ENCODE measurements at places on chromosomes 1 and 21.

DNA sequence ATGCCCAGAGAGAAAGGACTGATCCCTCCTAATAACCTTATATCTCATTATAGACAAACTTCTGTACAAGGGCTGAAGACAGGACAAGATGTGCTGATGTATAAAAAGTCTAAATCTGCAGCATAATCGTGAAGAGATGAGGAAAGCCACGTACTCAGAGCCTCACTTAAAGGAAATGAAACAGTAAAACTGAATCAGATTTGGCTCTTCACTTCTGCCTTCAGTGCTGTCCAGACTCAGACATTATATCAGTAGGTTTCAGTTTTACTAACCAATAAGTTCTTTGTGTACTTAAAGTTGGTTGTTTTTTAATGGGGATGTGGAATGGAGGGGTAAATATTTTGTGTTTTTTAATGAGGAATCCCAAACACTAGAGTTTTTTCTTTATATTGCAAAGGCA is 45.3 kb upstream of the RGS1 start:
- DNase-seq, result no peak

DNA sequence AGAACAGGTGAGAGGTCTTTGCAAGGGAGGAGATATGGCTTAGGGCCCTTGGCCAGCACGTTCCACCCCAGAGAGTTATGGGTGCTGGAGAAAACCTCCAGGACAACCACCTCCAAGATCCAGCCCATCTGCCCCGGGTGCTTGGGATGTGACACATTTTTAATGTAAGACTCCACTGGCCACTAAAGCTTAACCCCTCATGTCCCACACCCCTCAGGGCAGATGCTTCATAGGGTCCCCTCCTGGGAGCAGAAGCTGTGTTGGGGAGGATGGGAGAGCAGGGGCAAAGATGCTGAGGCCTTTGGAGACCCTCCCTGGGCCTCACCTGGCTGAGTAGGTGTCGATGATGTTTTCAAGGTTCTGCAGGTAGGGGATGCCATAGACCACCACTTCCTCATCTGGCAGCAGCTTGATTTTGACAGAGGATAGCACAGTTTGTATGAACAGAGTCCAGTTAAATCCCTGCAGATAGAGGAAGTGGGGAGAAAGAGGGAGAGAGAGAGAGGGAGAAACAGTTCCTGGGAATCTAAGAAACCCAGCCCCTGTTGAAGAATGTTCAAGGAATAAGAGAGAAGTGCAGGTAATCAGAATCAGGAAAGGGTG is 11.9 kb downstream of the PRXL2B start:
- no peak for DNase-seq

DNA sequence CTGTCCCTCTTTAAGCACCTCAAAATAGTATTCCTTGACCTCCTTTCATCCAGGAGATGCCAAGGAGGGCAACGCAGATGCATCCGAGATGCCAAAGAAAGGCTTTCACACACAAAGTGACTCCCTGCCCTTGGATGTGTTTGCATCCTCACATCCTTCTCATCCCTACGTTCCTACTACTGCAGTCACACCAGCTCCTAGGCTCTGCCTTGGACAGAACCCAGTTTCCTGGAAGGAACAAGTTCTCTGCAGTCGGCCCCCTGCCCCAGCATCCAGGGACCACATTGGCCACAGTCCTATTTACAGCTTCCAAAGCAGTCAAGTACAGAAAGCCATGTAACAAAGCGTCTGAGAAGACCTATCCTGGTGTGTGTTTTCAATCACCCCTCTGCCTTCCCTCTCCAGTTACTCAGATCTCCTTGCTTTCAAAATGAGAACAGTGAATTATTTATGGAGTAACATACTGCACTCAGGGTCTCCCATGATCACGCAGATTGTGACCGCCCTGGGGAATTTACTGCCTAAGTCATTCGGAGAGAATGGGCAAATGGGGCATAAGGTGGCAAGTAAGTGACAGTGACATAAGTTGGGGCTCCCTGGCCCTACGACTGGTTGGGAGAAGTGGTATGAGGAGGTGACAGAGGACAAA is 21.8 kb upstream of the SRP9 start:
- DNase-seq, result no peak

GRCh38 chr1:84870591-84870990 is 22.4 kb downstream of the LPAR3 start:
- DNase-seq, result no peak

- no peak for DNase-seq
Measured at GRCh38 chr1:232184561-232185530, 445.1 kb downstream of the SIPA1L2 start.

- DNase-seq, result no peak
Measured at GRCh38 chr1:162570718-162571117, 9.2 kb downstream of the UAP1 start.

DNA sequence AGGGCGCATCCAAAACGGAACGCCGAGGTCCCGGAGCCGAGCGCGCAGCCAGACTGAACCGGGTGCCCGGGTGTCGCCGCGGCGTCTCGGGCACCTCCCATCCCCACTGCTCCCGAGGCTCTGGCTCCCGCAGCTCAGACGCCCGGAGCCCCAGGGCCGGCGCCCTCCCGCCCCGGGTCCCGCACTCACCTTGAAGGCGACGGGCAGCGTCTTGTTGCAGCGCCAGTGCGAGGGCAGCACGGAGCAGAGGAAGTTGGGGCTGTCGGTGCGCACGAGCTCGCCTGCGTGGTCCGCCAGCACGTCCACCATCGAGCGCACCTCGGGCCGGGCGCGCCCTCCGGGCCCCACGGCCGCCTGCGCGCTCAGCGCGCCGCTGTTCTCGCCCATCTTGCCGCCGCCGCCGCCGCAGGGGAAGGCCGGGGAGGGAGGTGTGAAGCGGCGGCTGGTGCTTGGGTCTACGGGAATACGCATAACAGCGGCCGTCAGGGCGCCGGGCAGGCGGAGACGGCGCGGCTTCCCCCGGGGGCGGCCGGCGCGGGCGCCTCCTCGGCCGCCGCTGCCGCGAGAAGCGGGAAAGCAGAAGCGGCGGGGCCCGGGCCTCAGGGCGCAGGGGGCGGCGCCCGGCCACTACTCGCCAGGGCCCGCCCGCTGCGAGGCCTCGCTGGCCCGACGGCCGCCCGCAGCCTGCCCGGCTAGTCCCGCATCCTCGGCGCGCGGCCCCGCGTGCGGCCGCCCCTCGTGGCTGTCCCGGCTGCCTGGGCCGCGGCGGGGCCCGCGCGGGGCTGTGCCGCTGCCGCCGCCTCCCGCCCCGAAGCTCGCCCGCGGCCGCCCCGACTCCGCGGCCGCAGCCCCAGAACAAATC is 447 bp downstream of the RUNX3 start:
- no peak for DNase-seq

GRCh38 chr1:154501423-154502065 is 475 bp upstream of the TDRD10 start:
- no peak for DNase-seq

GRCh38 chr1:29812408-29813135 is 576.2 kb downstream of the PTPRU start:
- no peak for DNase-seq

GRCh38 chr1:30173560-30173959 is 549.8 kb downstream of the MATN1 start:
- no peak for DNase-seq

- no peak for DNase-seq
Measured at GRCh38 chr1:225498549-225499136, 70.8 kb upstream of the LBR start.

DNA sequence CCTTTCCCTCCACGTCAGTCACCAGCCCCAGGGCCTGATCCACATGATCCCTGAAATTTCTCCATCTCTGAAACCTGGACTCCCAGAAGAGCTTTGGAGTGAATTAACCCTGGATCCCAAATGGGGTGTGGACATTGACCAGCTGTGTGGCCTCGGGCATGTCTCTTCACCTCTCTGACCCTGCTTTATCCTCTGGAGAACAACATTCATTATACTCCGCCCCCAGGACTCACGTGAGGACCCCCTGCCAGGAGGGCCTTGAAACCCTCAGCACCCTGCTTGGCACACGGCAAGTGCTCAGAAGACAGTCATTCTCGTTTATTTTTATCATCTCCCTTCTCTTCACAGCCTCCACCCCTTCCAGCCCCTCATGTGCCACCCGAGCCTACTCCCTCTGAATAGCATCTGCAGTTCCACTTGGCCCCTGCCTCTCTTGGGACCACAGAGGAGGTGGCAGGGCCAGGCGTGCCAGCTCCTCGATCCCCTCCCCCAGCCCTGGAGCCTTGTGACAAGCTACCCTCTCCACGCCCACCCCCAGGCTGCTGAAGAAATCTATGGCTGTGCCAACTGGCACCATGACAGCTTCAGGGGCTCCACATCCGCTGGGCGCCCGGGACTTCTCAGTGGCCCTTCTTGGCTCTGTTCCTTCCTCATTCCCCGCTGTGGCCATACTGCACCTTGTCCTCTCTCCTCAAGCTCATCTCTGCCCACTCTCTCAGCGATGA is 18.0 kb downstream of the ADGRB2 start:
- no peak for DNase-seq

GRCh38 chr1:211328084-211328694 is 1.6 kb downstream of the TRAF5 start:
- DNase-seq, result no peak

Data from AG04449 (cell line).